Activated CD8-positive, alpha-beta memory T cell treated with anti-CD3 and anti-CD28 coated beads for 1 hour (primary cell): ENCODE measurements at places on chromosomes 2 and 18.

DNA sequence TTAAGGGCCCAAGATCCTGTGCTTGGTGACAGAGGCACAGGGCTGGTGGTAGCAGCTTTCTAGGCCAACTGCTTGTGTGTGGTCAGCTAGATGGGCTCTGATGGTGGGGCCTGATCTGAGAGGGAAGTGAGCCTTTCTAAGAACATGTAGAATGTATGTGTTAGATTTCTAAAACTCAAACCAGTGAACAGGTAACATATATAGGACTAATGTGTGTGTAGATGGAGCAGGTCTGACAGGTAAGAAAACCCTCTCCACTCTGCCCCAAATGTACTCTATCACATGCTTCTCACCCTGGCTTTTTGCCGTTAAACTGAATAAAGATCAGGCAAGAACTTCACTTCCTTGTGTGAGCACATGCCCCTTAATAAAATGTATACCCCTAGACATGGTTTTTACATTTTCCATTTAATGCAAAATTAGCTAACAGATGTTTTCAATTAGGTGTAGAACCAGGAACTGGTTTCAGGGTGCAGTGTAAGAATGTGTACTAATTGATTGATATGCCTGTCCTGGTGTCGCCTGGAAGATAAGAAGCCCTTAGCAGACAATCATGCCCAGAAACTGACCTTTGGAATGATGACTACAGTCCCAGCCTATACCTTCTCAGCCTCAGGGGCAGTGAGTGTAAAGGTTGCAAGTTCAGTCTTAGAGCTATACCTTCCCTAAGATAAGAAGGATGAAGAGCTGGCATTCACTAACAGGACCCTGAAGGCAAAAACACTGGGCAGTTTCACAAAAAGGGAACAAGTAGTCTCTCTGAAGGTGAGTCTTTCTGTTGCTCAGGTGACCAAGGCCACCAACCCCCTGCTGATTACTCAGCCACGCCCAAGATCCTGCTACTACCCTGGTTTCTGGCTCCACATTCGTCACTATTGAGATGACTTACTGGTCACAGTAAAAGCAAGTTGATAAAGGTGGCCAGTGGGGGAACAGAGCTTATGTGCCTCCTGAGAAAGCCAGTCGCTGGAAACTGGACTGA is 71.2 kb downstream of the SPATS2L start:
- no peak for DNase-seq

DNA sequence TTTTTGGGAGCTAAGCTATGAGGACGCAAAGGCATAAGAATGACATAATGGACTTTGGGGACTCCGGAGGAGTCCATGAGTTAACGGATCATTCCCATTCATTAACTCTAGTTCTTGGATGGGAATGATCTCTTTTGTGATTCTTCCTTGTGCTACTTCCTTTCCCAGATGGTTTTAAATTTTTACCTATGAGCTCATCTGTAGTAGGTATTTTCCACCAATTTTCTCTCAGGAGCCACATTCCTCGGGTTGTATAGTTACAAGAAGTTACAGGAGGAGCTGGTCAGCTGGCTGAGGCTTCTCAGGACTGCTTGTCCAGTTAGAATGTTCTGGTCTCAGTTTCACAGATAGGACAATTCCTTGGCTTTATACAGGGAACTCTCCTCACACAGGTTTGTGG is 42.9 kb upstream of the LPIN2 start:
- DNase-seq, result no peak

DNA sequence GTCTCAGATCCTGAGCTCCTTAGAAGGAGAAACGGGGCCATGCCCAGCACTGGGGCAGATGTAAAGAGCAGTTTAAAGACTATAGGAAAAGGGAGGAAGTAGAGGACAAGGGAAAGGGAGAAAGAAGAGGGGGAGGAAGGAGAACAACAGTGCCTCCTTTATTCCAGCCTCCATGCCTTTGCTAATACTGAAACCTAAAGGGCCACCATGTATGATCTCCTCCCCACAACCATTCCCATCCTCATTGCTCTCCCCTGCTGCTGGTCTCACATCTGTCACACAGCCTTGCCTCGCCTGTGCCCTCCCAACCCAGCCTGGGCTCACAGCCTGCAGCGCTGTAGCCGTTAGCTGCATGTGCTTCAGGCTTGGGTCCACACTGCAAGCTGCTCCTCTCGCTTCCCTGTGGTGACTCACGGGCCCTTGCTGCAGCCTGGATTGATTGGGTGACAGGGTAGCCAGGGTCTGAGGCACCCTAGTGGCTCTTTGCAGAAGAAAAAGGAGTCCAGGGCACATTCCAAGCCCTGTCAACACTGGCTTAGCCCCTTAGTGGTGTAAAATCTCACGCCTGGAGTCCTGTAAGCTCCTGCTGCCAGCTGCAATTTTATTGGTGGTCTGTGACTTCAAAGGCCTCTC is 281.9 kb downstream of the SRBD1 start:
- DNase-seq, result no peak

DNA sequence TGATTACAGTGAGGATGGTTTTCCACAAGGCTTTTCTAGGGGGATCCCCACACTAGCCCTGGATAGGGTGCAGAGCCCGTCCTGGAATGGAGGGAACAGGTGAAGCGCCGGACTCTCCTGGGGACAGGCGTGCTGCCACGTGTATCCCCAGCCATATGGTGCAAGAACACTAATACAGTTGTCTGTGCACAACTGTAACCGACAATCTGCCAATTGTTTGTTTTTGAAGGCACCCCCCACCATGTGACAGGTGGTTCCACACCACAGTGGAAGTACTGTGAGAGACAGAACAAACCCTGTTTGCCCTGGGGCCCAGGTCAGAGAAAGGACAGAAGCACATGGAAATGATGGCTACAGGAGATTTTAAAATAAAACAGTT is 52.9 kb downstream of the MYCN start:
- no peak for DNase-seq

DNA sequence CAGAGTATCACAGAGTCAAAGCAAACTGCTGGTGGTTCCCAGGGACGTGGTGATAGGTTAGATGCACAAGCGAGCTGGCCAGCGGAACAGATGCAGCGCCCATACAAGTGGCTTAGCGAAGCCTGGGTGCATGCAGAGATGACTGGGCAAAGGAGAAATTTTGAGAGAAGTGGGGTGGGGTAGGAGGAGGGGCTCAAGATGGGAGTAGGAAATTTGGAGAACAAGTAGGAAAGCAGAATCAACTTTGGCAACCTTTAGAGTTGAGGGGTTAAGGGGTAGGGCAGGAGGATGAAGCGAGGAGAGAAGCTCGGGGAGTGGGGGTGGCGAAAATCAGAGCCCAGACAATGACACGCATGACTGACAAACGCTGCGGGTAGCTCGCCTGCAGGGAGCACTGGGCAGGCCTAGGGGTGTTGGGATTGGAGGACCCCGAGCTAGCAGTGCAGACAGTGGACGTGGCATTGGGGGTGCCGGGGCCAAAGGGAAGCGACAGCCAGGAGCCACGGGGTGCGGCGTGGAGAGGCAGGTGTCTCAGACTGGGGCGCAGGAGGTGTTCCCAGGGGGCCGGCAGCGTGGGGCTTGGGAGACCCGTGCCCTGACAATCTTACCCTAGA is 431 bp downstream of the FAM98A start:
- peak; percentile 3 for DNase-seq

DNA sequence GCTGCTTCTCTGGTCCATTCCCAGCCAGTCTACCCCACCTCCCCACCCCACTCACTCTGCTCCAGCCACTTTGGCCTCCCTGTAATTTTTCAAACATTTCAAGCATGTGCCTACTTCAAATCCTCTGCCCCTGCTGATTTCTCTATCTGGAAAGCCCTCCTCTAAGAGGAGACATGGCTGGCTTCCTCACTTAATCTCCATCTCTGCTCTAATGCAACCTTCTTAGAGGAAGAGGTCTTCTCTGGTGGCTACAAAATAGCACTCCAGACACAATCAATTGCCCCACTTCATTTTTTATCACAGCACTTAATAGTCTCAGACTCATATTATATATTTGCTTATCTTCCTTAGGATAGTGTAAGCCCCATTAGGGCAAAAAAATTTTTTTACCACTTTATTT is 161.1 kb upstream of the SLC39A10 start:
- DNase-seq, result no peak

GRCh38 chr2:164826293-164827243 is 15.1 kb downstream of the COBLL1 start:
- DNase-seq, result no peak

GRCh38 chr18:56662902-56663301 is 11.7 kb downstream of the WDR7 start:
- no peak for DNase-seq

- DNase-seq, result no peak
Measured at GRCh38 chr18:11761553-11761952, 72.5 kb downstream of the GNAL start.

DNA sequence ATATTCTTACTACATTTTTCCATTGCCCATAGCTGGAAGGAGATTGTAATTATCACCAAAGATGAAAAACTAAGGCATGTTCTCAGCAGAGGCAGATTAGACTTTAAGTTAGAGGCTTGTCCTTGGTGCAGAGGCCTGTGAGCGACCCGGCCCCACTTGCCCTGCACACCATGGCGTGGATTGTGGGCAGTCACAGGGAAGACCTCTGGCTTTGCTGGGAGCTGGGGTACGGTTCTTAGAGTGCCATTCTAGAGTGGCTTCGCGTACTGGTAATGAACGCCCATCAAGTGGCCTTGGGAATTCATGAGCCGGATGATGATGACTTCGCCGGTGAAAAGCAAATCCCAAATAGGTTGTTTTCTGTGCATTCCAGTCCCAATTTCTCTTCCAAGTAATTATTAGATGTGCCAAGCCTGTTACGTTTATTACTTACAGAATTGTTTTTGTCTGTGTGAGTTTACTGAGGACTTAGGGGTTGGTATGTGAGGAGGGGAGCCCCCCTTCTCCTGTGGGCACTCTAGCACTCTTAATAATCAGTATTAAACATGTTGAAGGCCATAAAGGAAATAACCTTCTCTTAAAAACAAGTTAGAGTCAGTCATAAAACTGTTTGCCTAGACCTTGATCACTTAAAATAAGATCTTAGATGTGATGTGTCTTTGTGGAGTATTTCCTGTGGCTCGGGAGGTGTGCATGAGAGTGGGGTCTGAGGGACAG is 90.6 kb downstream of the LDLRAD4 start:
- DNase-seq, result no peak
